CD8-positive, alpha-beta memory T cell (primary cell): ENCODE measurements at places on chromosomes 5 and 9. TPM values are rescaled to one million over a fixed set of nuclear protein-coding genes. Genes with fewer than 3 reads are reported as not detected.
A peak's percentile ranks its signal among the peaks of the same experiment; 100 is the strongest.

F2RL2 gene
- total RNA-seq = 0.15 TPM

- DNase-seq = no peak
Observed at GRCh38 chr5:42837601-42838000, 25.9 kb upstream of the SELENOP start.

- no peak for DNase-seq
Observed at GRCh38 chr9:133687856-133688761, 50.0 kb downstream of the SARDH start.

DNA sequence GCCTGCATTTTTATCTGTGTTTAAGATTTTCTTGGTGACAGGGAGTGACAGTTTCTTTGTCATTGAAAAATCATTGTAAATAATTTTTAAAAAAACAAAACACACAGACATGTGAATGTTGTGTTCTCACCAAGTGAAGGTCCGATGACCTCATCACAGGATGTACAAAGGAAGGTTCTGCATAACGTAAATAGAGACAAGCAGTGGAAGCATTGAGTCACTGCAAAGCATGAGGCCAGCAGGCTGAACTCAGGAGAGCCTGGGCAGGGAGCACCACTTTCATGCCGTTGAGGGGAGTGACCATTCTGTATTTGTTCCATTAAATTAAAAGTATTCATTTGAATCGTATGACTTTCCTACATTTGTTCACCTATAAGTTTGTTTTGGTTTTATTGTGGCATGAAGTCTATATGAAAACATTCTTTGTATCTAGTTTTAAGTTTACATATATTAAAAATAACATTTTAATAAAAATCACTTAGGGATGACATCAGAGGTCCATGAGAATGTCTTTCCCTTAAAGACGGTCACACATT is 70.4 kb upstream of the TLE1 start:
- DNase-seq = no peak

DNA sequence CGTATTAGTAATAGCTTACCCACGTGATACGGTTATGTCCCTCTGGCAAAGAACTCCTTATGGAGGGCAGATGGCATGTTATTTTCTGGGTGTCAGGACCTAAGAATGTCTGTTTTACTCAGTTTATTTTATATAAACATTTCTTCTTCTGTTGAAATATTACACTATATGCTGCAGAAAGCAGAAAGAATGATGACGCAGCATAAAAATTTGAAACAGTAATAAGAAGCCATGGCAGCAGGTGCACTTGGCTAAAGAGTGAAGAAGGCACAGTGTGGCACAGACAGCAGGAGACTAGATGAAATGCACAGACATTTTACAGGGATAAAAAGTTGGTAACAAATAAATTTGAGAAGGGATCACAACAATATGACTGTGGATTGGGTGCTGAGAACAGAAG is 46.3 kb upstream of the CDH10 start:
- no peak for DNase-seq

- peak; percentile 91 for DNase-seq
Observed at GRCh38 chr9:129202613-129203555, 24.8 kb upstream of the IER5L start.

DNA sequence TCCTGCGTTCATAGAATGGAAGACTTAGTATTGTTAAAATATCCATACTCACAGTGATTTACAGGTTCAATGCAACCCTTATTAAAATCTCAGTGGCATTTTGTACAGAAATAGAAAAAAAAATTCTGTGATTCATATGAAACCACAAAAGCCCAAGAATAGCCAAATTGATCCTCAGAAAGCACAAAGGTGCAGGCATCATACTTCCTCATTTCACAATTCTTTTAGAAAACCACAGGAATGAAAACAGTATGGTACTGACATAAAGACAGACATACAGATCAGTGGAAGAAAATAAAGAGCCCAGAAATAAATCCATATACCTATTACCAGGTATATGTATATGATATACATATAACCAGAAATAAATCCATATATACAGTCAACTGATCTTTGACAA is 86.8 kb upstream of the MEGF10 start:
- DNase-seq = no peak

DNA sequence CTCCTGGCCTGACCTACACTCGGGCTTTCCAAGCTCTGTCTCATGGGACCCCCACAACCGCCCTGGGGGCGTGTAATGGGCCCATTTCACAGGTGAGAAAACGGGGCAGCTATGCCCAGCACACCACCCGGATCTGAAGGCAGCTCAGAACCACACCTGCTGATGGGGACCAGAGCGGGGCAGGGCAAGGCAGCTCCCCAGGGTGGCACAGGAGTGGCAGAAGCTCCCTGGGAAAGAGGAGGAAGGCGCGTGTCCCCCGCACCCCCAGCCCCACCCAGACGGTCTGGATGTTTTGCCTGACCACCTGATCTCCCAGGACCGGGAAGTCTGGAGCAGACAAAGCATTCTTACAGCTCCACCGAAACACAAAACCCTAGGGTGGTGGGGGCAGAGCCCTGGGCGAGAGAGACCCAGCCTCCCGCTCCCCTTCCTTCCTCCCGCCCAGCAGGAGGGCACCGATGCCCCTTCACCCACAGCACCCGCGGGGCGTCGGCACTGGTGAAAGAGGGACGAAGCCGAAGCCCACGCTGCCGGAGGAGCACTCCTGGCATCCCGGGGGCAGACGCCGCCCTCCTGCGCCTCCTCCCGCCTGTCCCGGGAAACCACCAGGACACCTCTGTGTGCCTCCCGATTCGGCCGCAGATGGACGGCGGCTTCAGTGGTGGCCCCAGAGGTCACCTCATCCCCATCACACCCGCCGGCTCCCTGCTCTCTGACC is 14.5 kb downstream of the NOTCH1 start:
- DNase-seq = no peak

DNA sequence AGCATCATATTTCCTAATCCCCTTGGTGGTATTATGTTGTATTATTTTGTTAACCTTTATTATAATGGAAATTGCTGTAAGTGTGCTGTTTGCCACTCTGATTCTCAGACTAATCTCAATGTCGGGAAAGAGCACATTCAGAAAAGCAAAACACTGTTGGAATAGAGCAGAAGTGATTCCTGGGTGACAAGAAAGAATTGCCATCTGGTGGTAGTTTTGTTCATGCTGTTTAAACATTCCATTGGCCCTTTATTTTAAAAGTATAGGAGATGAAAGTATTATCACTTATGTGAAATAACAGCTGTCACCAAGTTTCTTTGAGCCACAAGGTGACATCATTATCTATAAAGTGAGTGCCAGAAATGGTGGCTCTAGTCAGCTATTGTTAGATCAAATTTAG is 301.3 kb upstream of the SGCD start:
- no peak for DNase-seq

DNA sequence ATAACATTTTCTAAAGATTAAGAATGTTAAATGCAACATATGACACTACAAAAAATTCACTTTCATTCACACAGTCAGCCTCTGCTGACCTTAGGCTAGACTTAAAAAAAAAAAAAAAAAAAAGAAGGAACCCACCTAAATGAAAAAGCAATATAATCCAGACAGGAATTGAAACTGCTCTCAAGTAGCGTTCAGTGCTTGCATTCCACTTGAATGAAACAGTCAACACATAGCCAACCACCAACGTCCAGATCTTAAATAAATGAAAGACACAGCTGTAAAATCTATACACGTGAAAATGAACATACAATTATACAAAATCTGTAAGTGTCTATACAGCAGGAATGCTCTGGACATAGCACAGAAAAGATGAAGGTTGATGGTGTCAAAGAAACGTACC is 11.4 kb downstream of the TMEM245 start:
- DNase-seq = no peak

GRCh38 chr9:567747-568305 is 273.7 kb upstream of the DMRT1 start:
- no peak for DNase-seq

DNA sequence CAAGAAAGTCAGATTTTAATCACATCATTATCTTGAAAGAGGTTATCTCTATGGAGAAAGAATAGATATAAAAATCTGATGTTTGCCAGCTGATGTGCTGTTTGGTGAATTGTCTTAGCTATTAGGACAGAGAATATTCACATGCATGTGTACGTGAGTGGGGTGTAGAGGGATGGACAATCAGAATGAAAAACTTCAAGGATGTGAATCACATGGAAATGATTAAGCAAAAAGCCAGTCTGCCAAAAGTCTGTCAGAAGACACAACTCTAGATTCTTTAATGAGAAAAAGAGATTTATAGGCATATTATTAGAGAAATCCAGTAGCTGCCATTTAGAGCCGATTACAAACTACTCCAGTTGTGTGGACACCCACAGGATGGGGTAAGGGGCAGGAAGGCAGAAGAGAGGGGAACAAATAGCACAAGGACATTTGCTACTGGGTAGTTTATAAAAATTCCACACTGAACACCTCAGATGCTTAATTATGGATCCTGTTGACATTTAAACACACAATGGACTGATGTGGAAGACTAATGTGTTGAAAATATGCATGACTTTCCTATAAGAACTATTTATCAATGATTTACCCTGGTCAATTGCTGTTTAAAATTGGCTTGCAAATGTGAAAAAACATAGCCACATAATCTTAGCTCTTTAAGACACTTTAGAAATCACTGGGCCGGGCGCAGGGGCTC is 127.4 kb downstream of the PTTG1 start:
- DNase-seq = no peak

- DNase-seq = no peak
Observed at GRCh38 chr9:73133921-73134407, 17.7 kb upstream of the ANXA1 start.

GRCh38 chr5:123037104-123037418 is 536 bp upstream of the PPIC start:
- no peak for DNase-seq

GRCh38 chr5:73183000-73183399 is 10.0 kb downstream of the TMEM174 start:
- no peak for DNase-seq

DNA sequence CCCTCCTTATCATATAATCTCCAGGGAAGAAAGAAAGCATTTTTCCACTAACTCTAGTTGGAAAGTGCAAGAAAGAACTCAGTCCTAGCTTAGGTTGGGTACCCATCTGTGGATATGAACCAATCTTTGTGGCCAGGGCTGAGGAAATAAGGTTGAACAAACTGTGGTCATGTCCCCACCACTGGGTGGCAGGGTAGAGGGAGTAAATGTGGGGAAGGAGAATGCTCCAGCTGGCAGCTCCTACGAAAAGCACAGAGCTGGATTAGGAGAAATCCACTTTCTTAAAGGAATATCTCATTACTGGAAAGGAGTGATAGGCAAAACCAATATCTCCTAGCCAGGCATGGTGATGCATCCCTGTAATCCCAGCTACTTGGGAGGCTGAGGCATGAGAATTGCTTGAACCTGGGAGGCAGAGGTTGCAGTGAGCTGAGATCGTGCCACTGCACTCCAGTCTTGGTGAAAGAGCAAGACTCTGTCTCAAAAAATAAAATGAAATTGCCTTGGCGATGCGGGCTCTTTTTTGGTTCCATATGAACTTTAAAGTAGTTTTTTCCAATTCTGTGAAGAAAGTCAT is 175.1 kb downstream of the CCDC192 start:
- DNase-seq = no peak

GRCh38 chr5:34603378-34603777 is 52.8 kb upstream of the RAI14 start:
- no peak for DNase-seq

DNA sequence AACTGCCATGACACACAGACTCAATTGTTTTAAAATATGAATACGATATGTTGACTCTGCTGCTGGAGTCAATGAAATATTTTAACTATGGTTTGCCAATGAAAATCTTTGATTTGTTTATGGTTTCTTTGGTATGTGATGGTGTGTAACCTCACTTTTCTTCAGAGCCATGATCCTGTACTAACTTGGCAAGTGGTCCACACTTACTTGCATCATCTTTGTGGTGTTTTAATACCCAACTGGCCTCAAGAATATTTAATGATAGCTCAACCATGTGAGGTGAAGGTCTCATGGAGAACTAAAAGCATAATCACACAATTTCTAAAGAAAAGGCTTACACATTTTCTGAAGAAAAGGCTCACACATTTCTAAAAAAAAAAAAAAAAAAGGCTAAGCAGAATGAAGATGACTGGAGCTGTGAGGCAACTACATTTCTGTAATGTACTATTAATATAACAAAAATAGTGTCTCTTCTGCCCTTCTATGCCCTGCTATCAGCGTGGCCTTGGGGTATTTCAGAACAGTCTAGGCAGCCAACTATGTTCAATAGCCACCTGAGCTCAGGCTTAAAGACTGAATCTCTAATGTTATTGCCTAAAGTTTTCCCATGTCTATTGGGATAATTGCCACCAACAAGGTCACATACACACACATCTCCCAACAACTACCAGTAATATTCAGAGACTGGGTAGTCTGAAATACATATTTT is 395.0 kb downstream of the MLLT3 start:
- no peak for DNase-seq

- DNase-seq = no peak
Observed at GRCh38 chr9:26954050-26954508, 2.1 kb upstream of the IFT74 start.

- DNase-seq = no peak
Observed at GRCh38 chr9:16031971-16032370, 479.1 kb downstream of the CCDC171 start.

DNA sequence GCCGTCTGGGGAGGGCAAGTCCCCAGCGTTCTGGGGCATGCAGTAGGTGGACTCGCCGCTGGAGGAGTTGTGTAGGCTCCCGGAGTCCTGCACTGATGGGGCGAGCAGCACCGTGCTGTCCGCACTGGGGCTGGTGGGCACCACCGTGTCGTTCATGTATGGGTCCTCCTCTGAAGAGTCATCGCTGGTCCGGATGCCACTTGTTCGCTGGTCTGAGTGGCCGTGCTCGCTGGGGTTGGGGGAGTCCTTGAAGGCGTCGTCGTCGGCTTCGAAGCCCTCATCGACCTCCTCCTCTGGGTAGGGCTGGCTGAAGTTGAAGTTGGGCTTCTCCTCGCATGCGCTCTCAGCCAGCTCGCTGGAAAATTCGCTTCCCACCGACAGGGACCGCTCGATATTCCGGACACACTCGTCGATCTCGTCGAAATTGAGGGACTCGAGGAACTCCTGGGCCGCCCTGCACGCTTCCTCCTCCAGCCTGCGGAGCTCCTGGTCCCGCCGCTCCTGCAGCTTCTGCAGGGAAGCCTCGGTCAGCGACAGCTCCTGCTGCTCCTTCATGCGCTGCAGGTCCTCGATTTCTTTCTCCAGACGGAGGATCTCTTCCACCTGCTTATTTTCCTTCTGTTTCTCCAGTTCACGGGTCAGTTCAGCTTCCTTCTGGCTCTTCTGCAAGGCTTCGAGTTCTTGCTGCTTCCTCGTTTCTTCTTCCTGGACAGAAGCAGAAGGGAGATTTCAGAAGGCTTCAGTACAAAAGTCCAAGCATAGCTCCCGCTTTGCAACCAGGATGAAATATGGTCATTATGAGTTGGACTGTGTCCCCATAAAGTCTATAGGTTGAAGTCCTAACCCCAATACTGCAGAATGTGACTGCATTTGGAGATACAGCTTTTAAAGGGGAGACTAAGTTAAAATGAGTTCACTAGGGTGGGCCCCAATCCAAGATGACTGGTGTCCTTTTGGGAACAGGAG is 84.6 kb upstream of the RETREG1 start:
- no peak for DNase-seq

DNA sequence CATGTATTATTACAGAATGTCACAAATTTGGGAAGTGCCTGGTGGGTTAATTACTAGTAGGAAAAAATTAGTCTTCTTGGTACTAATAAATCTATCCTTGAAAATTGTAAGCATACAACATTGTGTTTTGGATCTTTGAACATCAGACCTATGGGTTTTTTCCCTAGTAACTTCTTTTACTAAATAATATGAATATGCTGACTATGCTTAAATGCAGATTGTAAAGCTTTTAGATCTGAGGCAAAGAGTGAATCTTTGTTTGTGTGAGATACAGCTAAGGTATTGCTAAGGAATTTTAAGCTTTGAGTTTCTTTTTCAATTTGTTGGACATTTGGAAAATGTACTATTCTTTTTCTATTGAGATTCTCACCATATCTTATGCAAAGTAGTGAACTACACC is 390.6 kb upstream of the CCNH start:
- no peak for DNase-seq
